ENCODE measurements at places on chromosomes 5 and 9.

- DNase-seq: no peak
Observed at GRCh38 chr9:120463765-120464164, 116.2 kb downstream of the CDK5RAP2 start.

GRCh38 chr9:97854696-97855485, 1.9 kb downstream of the FOXE1 start:
- no peak for DNase-seq

- no peak for DNase-seq
Observed at GRCh38 chr9:123120131-123120530, 86.7 kb downstream of the GPR21 start.

GRCh38 chr9:137310189-137311052, 8.3 kb upstream of the NRARP start:
- DNase-seq: no peak

- no peak for DNase-seq
Observed at GRCh38 chr5:2991884-2992283, 240.4 kb upstream of the IRX2 start.

GRCh38 chr5:171544913-171545765, 125.7 kb downstream of the FGF18 start:
- no peak for DNase-seq

DNA sequence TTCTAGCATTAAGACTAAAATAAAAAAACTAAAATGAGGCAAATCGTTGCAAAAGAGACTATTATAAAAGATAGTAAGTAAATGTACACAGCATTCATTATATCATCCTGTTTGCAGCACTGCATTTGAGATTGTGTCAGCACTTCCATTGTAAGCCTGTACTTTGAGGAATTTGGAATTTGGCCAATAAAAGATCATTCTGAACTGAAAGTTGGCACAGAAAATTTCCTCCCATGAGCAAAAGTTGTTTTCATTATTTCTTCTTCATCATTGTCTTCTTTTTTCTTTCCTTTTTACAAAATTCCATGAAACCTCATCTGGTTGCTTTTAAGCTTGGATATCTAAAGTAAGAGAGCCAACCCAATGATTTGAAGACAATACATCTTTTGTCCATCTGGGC, 199.3 kb upstream of the ADAMTSL1 start:
- DNase-seq: peak; percentile 13

DNA sequence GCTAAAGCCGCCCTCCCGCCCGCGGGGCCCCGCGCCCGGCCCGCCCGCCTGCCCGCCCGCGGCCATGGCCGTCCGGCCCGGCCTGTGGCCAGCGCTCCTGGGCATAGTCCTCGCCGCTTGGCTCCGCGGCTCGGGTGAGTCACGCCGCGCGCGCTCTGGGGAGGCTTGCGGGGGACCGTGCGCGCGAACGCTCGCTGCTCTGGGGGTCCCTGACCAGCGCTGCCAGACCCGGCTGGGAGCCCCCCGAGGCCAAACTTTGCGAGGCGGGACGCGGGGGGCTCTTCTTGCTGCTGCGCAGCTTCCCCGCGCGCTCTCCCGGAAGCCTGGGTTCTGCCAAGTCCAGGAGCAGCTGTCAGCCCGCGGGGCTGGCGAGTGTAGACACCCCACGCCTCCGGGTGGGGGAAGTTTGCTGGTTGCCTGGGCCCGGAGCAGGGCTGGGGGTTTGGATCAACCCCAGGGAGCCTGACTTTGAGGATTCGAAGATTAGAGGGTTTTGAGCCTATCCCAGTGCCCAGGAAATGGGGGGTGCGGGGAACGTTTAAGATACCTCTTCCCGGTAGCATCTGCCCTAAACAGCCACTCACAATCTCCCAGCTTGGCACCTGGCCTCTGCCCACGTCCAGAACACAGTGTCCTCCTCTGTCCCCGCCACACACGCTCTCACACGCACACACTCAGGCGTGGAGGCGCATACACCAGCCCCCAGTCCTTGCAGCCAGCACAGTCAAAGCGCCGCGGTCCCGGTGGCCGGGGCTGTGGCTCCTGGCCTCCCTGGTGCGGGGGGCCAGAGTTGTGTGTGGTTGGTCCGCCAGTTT, 535 bp downstream of the UNC5A start:
- peak; percentile 21 for DNase-seq

DNA sequence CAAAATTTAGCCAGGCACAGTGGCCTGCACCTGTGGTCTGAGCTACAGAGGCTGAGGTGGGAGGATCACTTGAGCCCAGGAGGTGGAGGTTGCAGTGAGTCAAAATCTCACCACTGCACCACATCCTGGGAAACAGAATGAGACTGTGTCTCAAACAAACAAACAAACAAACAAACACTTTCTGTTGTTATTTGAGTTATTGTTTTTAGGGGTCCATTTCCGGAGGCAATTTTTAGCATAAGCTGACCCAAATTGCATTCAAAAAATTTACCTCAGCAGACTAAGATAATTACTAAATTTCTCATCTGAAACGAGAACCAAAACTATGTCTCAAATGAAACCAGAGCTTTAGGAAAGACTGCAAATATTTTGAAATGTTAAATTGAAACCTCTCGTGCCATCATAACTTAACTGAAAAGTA, 1485.1 kb downstream of the EFNA5 start:
- no peak for DNase-seq

GRCh38 chr5:175460126-175460525, 16.1 kb upstream of the DRD1 start:
- DNase-seq: peak; percentile 19

GRCh38 chr9:22374051-22374450, 72.6 kb upstream of the DMRTA1 start:
- DNase-seq: no peak

DNA sequence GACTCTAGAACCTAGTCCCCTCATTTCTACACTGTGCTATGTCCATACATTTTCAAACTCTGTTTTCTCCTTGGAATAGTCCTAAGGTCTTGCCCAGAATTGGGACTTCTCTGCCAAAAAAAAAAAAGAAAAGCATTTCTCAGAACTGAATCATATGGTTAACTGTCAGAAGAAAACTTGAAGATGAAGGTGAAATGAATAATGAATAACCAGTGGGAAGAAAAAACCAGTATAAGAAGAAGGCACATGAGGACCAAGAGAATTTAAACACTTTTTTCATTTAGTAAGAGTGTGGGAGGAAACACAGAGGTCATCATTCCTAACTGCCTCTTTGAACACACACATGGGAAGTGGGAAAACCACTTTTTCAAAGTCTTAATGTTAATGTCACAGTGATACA, 197.7 kb downstream of the PRELID2 start:
- DNase-seq: peak; percentile 68

- no peak for DNase-seq
Observed at GRCh38 chr5:4640795-4641194, 499.3 kb upstream of the ADAMTS16 start.

DNA sequence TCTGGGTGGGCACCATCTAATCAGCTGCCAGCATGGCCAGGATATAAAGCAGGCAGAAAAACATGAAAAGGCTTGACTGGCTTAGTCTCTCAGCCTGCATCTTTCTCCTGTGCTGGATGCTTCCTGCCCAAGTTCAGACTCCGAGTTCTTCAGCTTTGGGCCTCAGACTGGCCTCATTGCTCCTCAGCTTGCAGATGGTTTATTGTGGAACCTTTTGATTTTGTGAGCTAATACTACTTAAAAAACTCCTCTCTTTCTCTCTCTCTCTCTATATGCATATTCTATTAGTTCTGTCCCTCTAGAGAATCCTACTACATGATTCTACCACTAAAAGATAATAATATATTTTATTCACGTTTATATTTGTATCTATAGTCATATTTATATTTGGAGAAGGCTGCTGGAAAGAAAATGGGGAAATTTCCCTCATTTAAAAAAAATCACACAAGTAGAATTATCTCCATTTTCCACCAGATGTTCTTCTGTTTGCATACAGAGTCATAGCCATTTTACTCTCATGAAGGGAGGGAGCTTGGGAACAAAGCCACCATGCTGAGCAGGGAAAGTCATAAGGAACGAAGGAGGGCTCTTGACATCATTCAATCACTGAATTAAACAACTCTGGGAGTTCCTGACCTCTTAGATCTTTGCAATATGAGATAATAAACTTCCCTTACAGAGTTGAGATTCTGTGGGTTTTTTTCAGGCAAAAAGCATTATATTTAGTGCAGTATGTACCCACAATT, 1137.4 kb upstream of the CDH18 start:
- DNase-seq: no peak

GRCh38 chr9:31389075-31389474, 995.4 kb upstream of the ACO1 start:
- no peak for DNase-seq

- DNase-seq: peak; percentile 70
Observed at GRCh38 chr5:337563-338130, 16.1 kb downstream of the AHRR start.

GRCh38 chr5:96875791-96876291, 459 bp upstream of the ERAP2 start:
- peak; percentile 26 for DNase-seq

GRCh38 chr9:91711755-91712601, 238.1 kb downstream of the ROR2 start:
- DNase-seq: peak; percentile 7

DNA sequence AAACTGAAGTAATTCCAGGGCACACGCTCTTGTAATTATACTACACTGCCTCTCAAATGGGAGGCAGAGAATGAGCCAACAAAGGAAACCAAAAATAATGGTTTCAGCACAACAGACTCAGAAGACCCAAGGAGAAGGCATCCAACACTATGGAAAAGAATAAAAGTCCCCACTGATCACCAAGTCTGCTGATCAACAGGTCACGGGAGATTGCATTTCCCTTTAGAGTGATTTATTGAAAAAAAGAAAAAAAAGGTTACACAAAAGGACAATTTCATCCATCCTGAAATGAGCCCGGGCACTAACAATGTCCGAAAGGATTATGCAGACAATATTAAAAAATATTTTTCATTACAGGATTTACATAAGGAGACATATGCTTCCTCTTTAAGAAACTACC, 28.8 kb downstream of the MYO10 start:
- DNase-seq: no peak

DNA sequence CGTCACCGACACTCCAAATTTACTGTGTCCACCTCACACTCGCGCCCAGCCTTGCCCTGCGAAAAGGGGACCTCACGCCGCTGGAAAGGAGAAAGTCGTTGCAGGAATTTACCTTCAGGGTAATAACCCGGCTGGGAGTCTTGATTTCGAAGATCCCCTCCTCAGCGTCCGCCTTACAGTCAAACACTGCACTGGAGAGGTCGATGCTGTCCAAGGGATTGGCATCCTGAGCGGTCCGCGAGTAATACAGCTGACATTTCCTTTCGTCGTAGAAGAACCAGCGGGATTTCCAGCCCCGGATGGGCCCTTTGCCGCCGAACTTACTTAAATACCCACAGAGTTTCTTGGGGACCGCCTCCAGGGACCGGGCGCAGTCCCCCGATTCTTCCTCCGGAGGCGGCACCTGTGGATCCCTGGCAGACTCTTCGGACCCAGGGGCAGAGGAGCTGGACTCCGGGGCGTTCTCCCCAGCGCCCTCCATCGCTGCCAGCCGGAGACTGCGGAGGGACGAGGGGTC, 330 bp downstream of the TBC1D2 start:
- DNase-seq: peak; percentile 76

- no peak for DNase-seq
Observed at GRCh38 chr5:179452356-179453230, 97.8 kb upstream of the RUFY1 start.

GRCh38 chr9:113547501-113547900, 84.0 kb downstream of the RGS3 start:
- no peak for DNase-seq

DNA sequence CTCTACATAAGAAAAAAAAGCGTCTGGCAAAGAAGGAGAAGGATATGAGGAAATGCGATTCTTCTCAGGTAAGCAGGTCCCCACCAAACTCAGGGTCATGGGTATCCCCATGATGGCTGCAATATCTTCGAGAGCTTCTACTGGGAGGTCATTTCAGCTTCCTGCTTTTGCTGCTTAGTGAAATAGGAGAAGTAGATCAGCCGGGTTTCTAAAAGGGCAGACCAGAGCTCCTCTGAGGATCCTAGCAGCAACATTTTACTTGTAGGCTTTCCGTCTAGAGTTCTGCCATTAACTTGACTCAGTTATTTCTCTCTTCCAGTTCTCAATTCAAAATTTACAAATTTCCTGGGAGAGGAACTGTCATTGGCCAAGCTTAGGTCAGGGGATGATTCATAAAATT, 134.7 kb downstream of the DPYSL3 start:
- no peak for DNase-seq

- DNase-seq: no peak
Observed at GRCh38 chr5:124783794-124784193, 37.4 kb upstream of the ZNF608 start.

GRCh38 chr5:150161242-150162141, 5.1 kb upstream of the CDX1 start:
- peak; percentile 77 for DNase-seq

DNA sequence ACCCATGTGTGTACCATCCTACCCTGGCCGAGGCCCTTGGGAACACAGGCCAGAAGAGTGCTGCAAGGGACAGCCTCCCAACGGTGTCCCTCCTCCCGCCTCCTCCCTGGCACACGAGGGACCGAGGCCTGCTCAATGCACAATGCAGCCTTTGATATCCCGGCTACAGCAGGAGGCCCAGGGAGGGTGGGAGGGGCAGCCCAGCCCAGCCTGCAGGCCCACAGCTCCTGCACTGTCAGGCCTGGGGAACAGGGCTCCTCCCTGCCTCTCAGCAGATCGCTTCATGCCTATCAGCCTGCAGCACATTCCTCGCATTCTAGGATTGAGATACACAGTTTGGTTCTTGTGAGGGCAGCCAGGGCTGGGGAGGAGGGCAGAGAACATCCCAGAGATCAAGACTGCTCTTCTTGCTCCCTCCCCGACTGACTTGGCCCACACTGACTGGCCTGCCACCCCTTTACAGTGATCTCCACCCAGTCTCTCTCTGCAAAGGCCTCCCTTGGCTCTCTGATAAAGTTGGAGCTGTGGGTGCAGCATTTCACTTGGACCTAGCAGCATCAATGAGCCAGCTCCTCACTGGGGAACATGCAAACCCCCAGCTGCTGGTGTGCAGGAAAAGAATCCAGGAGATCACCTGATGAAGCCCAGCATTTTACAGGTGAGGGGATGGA, at the start of gene SH3TC2:
TSS of gene SH3TC2 (minus strand) at position 46 of the 671 bp plus-strand sequence. CDS start at position 6, 40 bp downstream.
- DNase-seq: peak; percentile 93

GRCh38 chr9:98849563-98849962, 42.1 kb downstream of the GALNT12 start:
- no peak for DNase-seq

DNA sequence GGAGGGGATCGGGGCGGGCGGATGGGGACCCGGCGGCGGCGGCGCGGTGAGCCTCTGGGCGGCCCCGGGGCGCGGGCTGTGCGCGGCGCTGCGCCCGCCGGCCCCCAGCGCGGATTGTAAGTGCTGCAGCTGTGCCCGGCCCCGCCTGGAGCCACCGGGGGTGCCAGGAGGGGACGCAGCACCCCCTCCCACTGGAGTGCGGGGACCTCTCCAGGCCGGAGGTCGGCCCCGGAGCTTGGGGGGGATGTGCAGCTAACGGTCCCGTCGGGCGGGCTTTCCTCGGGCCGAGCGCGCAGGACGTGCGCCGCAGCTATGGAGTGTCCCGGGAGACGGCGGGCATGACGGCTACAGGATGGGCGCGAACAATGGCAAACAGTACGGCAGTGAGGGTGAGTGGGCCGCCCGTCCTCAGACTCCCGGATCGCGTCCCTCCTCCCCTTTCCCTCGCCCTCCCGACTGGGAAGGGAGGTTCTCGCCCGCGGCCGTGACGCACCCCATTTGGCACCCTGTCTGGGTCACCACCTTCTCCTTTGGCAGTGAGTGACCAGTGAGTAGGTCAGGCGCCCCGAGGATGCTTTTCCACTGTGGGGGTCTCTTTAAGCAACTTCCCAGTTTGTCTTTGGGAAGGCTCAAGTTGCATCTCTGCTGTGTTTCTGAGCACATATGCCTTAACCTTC, 483 bp downstream of the FBXL7 start:
- DNase-seq: peak; percentile 59

- no peak for DNase-seq
Observed at GRCh38 chr5:100595812-100596173, 60.6 kb downstream of the FAM174A start.

- no peak for DNase-seq
Observed at GRCh38 chr9:89167788-89168187, 10.8 kb downstream of the SHC3 start.
